ENCODE measurements at places on chromosomes 11 and 22.

DNA sequence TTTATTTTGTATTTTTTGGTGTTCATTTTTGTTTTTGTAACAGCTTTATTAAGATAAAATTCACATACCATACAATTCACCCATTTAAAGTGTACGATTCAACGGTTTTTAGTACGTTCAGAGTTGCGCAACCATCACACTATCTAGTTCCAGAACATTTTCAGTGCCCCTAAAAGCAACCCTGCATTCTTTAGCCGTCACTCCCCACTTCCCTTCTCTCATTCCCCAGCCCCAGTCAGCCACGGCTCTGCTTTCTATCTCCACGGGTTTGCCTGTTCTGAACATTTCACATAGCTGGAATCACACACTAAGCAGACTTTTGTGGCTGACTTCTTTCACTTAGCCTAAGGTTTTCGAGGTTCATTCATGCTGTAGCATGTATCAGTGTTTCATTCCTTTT is 9.6 kb upstream of the KCNQ1OT1 start:
- no peaks in the 10 kb centered on the region for H3K27me3 ChIP-seq
- no peaks in the 10 kb centered on the region for H3K36me3 ChIP-seq
- no peak overlapping the region for H3K4me3 ChIP-seq
- no peaks in the 10 kb centered on the region for H3K4me1 ChIP-seq

DNA sequence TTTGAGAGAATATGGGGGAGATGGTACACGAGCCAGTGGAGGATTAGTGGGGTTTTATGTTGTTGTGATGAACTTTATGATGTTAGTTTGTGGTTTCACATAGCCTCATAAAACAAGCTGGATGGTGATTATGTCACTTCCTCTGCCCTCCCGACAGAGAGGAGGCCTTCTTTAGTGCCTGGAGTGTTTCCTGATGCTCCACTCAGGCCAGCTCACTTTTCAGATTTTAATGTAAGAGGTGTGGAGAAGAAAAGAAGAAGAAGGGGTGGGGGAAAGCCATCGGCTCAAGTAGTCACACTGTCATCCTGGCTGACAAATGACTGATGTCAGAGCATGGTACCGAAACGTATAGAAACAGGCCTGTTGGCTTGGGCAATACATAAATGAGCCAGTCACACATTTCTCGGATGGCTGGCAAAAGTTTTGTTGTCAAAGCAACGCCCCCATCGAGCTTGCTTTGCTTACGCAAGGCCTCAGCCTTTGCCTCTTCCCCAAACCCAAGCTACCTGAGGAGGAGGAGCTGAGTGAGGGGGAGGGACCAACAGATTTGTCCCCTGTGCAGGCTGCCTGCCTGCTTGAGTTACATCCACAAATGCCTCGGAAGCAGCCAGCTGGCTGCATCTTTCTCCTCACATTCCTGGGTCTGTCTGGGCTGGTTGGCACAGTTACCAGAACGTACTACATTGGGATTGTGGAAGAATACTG is at the start of gene HEPHL1:
TSS of gene HEPHL1 (plus strand) at position 578 of the 705 bp plus-strand sequence. CDS start at position 593, 15 bp downstream.
- H3K4me1 ChIP-seq = no peaks in the 10 kb centered on the region
- DNase-seq = no peak
- H3K27ac ChIP-seq = no peak within 1 kb of the TSS
- H3K27me3 ChIP-seq = no peaks in the 10 kb centered on the region
- H3K36me3 ChIP-seq = no peaks in the 10 kb centered on the region

DNA sequence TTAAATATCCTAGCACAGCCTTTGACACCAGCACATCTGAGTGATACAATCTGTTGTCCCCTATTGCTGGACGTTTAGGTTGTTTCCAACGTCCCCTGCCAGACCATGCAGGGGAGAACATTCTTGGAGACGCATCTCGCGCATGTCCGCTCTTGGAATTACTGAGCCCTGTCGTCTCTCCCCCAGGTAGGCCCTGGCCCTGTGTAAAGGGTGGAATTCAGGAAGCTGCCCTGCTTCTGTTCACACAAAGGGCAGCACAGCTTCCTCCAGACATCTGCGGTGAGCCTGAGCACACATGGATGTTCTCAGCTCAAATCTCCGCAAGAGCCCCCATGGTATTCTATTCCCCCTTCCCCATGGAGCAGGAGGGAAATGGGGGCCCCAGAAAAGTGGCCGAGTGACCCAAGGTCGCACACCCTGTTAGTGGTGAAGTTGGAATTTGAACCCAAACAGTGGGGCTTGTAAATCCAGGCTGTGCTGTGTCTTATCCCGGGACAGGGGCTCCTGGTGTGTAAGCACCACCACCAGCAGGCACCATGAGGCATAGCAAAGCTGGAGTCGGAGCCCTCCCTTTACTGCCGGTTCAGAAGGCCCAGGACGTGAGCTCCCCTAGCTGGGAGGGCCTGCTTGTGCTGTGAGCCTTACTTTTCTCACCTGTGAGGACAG is 5.0 kb upstream of the FGF19 start:
- H3K27ac ChIP-seq = no peak overlapping the region
- peaks cover 24% of the 10 kb centered on the region for H3K27me3 ChIP-seq
- no peak overlapping the region for H3K4me3 ChIP-seq
- H3K4me1 ChIP-seq = no peaks in the 10 kb centered on the region
- no peaks in the 10 kb centered on the region for H3K36me3 ChIP-seq
- DNase-seq = no peak

GRCh38 chr22:48835364-48835763 is 992.3 kb downstream of the BRD1 start:
- H3K27ac ChIP-seq = no peak overlapping the region
- H3K4me1 ChIP-seq = no peaks in the 10 kb centered on the region
- H3K36me3 ChIP-seq = no peaks in the 10 kb centered on the region
- no peaks in the 10 kb centered on the region for H3K27me3 ChIP-seq
- H3K4me3 ChIP-seq = no peak overlapping the region

- H3K4me3 ChIP-seq = no peak within 1 kb of the TSS
- H3K4me1 ChIP-seq = peaks cover 7% of the 10 kb centered on the region
- no peaks in the 10 kb centered on the region for H3K36me3 ChIP-seq
- no peak for DNase-seq
- peak within 1 kb of the TSS; percentile 22 for H3K27ac ChIP-seq
Measured at GRCh38 chr11:19201737-19202605, at the start of gene CSRP3. Gene CSRP3, minus strand, starts transcription at chr11:19201983. Its CDS starts 9,535 bp downstream, at chr11:19192448.

DNA sequence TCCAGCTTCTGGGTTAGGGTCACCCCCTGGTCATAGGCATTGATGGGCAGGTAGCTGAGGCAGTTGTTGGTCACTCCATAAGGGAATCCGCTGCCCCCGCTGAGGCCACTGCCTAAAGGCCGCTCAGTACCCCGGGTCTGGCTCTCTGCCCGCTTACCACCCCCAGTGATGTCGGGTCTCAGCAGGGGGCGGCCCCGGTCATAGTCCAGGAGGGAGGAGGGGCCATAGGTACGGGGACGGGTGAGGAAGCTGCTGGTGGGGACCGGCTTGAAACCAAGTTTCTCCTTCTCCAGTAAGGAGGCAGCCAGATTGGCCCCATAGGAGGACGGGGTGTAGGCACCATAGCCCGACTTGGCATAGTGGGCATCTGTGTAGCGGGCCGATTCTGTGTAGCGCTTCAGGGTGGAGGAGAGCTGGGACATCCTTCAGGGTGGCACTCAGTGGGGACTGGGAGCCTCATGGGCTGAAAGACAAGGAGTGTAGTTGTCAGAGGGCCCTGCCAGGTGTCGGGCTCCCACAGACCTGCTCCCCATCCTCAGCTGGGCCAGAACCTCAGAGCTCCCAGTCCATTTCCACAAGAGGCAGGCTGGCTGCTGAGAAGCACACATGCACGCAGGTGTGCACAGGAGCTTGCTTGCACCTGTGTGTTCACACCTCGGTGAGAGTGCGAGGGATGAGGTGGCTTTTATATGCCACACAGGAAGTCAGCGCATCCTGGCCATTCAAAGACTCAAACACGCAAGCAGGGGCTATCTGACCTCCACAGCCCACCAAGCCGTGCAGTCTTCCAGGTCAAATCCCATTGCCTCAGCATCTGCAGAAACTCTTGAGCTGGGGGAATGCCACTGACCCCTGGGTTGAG is 8.2 kb downstream of the USP2 start:
- no peaks in the 10 kb centered on the region for H3K27me3 ChIP-seq
- H3K36me3 ChIP-seq = no peaks in the 10 kb centered on the region
- peak overlapping the region; percentile 98 for H3K27ac ChIP-seq
- no peak overlapping the region for H3K4me3 ChIP-seq

- no peak for DNase-seq
- peak overlapping the region; percentile 52 for H3K27ac ChIP-seq
- H3K36me3 ChIP-seq = no peaks in the 10 kb centered on the region
- H3K27me3 ChIP-seq = no peaks in the 10 kb centered on the region
Measured at GRCh38 chr11:103805688-103806009, 230.8 kb upstream of the DDI1 start.

- no peak overlapping the region for H3K27ac ChIP-seq
- H3K4me3 ChIP-seq = no peak overlapping the region
- H3K36me3 ChIP-seq = no peaks in the 10 kb centered on the region
- H3K27me3 ChIP-seq = no peaks in the 10 kb centered on the region
Measured at GRCh38 chr11:69992943-69993694, 85.0 kb upstream of the ANO1 start.

GRCh38 chr11:122098261-122098980 is 17.6 kb downstream of the BLID start:
- H3K4me3 ChIP-seq = peak overlapping the region; percentile 77
- peaks cover 21% of the 10 kb centered on the region for H3K36me3 ChIP-seq
- peak overlapping the region; percentile 98 for H3K27ac ChIP-seq
- H3K27me3 ChIP-seq = no peaks in the 10 kb centered on the region
- DNase-seq = no peak
- H3K4me1 ChIP-seq = peaks cover 10% of the 10 kb centered on the region

DNA sequence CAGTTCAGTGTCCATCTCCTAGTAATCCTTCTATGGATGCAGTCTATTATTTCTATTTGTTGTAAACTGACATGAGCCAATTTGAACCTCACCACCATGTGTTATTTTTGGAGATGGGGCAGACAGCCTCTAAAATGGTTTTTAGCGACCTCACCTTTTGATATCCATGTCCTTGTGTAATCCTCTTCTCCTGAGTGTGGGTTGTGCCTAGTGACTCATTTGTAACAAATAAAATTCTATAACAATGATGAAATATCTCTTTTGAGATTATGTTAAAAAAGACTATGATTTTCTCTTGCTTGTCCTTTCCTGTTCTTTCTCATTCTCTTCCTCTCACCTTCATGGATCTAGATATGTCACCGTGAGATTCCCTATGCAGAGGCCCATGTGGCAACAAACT is 554.6 kb upstream of the ANO3 start:
- no peaks in the 10 kb centered on the region for H3K27me3 ChIP-seq
- H3K27ac ChIP-seq = no peak overlapping the region
- DNase-seq = no peak
- H3K4me1 ChIP-seq = no peaks in the 10 kb centered on the region
- no peak overlapping the region for H3K4me3 ChIP-seq

DNA sequence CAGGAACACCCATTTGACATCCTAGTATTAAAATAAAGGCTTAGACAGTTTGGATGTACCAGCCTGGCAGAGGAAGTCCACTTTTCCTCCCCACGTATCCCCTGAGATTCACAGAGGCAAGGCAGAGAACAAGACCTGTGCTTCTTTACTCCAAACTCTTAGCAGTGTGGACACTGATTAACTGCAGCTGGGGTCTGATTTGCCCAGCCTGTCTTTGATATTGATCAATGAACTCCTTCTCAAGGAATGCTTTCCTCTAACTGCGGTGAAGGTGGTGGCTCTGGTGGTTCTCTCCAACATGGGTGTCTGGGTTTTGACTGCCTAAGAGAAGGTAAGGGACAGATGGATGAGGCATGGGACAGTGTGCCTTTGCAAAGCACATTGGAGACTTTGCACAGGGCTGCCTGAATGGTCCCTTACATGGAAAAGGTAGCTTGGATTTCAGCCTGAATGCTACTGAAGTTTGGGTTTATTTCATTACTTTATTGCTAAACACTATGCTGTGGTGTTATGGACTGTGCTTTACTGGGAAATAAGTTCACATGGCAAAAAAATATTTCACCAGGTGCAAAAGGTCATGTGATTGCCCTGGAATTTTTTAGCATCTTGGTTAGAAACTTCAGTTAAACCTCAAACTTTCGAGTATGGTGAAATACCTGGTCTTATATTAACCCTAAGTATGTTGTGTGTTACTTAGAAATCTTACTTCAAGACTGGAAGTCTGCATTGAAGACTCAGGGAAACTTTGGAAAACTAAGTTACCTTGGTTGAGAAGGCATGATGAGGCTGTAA is 1.8 kb downstream of the GAS2 start:
- H3K4me1 ChIP-seq = peaks cover 8% of the 10 kb centered on the region
- H3K27me3 ChIP-seq = peaks cover 17% of the 10 kb centered on the region
- no peak overlapping the region for H3K27ac ChIP-seq
- H3K36me3 ChIP-seq = no peaks in the 10 kb centered on the region
- DNase-seq = no peak

DNA sequence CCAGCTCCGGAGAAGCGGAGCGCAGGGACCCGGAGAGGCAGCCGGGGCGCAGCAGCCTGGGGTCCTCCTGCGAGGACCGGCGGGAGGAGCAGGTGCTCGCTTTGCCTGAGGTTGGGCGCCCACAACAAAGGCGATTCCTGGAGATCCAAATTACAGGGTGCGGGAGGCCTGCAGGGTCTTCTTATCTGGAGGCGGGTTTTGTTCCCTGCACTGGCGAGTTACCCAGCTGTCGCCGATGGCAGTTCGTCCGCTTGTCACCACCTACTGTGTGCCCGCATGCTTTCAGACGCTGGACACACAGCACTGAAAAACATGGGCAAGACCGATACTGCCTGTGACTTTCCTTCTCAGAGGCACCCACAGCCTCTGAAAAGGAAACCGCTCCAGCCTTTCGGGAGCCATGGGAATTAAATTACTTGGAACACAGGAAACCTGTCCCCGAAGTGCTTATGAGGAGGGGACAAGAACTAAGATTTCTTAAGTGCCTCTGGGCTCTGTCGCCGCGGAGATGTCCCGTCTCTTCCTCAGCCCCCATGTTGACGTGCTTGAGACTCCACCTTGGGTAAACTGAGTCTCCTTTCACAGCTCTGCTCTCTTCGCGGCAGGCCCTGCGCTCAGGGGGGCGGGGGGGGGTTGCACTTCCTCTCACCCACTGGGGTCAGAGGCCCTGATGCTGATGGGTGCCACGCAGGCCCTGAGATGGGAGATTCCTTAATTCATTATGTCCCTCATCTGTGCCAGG is 1.3 kb upstream of the ZFTA start:
- no peak overlapping the region for H3K27ac ChIP-seq
- DNase-seq = no peak
- peak overlapping the region; percentile 69 for H3K4me3 ChIP-seq
- H3K4me1 ChIP-seq = peaks cover 22% of the 10 kb centered on the region
- no peaks in the 10 kb centered on the region for H3K27me3 ChIP-seq

DNA sequence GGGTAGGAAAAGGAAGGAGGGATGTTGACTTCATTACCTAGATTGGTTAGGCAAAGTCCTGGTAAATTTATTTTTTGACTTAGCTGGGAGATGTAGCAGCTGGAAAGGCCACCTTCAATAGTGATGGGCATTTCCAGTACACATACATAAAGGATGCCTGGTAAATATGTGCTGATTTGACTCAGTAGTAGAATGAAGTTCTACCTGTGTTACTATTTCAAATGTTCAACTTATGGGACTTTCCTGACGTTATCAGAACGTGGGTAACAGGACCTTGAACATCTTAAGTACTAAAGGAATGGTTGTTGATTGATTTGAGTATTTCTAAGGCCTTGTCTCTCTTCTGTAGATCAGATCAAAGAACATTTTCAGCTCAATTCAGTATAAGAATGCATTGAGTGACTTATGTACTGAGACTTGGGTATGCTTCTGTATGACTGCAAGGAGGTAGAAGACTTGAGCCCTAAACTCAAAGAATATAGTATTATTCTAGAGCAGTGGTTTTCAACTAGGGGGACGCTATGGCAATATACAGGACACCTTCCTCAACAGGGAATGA is 27.1 kb downstream of the RNF121 start:
- H3K4me3 ChIP-seq = no peak overlapping the region
- no peaks in the 10 kb centered on the region for H3K4me1 ChIP-seq
- no peak overlapping the region for H3K27ac ChIP-seq
- H3K27me3 ChIP-seq = no peaks in the 10 kb centered on the region
- DNase-seq = no peak

All from SK-N-SH (cell line).